ENCODE measurements at places on chromosomes 16 and 17.
A peak's percentile ranks its signal among the peaks of the same experiment; 100 is the strongest.

DNA sequence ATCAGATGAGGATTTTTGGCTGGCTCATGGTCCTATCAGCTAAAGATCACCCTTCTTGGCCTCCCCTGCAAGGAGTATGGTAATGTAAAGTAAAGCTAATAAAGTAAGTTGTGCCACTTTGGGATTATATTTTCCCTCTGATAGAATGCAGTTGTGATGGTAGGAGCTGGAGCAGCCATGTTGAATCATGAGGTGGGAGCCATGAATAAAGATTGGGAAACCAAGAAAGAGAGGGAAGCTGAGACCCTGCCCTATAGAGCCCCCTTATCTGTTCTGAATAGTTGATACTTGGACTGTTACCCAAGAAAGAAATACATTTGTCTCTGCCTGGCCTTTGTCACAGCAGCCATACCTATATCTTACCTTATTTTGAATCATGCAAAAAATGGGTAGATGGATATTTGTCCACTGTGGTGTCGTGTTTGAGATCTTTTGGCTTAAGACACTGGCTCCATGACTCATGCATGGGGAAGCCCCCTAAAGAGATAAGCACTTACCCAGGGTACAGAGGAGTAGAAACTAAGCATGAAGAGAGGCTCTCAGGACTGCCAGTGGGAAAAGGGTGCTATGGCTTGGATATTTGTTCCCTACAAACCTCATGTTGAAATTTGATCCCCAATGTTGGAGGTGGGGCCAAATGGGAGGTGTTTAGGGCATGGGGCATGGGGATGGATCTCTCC, 17.7 kb upstream of the TVP23A start:
- no peak for DNase-seq

DNA sequence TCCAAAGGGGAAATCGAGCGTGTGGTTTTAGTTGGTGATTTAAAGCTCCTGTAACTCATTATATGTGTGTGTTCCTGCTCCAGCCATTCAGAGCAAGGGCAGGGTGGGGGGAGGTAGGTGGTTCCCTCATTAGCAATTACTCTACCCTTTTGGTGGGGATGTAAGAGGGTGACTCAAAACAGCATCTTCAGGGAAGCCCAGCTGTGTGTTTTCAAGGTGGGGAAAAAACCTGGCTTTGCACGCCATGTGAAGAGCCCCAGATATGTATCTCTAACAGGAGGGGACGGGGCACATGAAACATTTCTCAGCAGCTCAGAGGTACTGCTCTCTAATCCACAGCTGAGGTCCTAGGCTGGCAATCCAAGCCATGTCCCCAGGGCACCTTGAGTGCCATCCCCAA, 241.3 kb upstream of the ZFHX3 start:
- DNase-seq: no peak

- DNase-seq: no peak
Measured at GRCh38 chr16:23518435-23518891, 8.2 kb upstream of the GGA2 start.

DNA sequence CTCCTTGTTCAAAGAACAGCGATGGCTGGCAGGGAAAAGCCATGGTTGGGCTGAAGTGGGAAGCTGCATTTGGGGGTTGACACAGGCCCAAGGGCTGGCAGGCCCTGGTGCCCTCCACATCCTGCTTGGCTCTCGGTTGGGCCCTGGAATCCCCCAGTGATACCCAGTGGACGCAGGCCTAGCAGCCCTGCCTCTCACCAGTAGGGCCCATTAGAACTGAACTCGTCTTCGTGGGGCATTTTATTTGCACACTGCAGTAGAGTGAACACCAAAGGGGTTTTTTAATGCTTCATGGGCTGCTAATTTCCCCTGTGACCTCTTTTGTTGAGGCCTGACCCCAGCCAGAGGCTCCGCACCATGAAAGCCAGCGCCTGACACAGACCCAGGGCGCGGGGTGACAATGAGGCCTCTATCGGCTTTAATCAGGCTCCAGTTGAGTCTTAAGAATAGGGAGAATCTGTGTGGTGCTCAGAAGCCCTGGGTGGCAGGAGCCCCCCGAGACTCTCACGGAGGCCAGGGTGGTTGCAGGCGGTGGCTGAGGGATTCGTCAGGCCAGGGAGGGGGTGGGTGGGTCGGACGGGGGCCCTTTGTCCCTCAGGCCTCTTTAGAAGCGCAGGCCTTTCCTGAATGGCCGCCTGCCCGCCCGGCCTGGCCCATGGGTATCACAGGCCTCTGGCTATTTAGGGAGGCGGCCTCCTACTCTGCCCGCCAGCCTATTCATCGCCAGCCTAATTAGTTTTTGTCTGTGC, 199.3 kb downstream of the NTN1 start:
- no peak for DNase-seq

- DNase-seq: peak; percentile 66
Measured at GRCh38 chr17:19716108-19717030, at the start of gene SLC47A2. Gene SLC47A2 (minus strand): TSS chr17:19716584. CDS start chr17:19716555, 29 bp downstream.

- DNase-seq: no peak
Measured at GRCh38 chr17:28065706-28066105, 23.2 kb downstream of the NLK start.

- DNase-seq: no peak
Measured at GRCh38 chr17:30401097-30401496, 22.4 kb downstream of the CPD start.
